ENCODE measurements at places on chromosomes 7 and 10.
A peak's percentile ranks its signal among the peaks of the same experiment; 100 is the strongest.

DNA sequence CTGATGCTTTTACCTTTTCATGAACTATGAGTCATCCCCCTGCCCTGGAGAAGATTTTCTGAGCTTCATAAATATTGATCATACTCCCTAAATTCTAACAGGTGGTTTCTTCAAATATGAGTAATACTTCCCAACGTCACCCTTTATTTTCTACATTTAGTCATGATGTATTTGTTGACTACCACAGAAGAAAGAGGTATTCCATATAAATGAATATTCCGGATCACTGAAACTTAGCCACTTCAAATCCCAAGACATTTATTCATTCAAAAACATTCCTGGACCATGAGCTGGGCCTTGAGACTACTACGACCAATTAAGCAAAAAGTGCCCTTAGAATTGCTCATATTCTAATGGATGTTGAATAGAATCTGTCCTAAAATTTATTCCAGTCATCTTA, 395.8 kb upstream of the NPVF start:
- no peak for DNase-seq

DNA sequence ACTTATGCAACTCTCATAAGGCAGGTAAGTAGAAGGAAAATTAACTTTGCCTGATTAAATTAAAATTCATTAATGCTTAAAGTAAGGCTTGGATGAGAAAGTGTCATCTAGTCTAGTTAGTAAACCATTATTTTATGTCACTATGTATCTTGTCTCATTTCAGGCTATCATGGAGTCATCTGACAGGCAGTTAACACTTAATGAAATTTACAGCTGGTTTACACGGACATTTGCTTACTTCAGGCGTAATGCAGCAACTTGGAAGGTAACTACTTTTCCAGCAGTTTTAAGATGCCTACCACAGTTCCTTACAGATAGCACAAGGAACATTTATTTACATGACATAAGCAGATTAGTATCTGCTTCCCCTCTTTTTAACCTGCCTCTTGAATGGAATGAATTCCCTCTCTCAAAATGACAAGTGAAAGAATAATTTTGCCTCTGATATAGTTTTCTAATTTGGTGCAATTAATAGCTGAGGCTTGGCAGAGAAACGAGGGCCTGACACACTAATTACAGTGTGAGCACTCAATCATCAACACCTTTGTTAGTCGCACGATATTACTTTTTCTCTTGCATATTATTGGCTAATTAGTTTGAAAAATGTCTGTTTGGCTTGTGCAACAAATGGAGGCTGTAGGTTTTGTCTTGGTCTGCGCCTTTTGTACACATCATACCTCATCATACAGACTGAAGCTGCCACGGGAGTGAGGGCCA, 245.0 kb downstream of the FOXP2 start:
- no peak for DNase-seq

DNA sequence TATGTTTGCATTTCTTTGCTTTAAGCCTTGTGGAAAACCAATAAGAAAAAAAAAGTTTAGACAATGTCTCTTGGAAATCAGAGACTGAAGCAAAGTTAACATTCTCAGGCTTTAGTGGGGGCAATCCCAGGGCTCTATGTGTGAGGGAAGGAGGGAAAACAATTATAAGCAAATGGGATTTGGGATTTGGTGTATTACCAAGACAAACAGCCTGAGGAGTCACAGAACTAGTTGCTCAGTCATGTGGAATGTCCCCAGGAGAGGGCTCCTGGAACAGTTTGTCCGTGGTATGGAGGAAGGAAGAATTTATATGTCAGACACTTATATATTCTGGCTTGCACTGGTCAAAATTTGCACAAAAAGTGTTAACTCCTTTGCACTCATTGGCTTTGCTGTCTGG, 562.9 kb upstream of the TPK1 start:
- DNase-seq: no peak

- DNase-seq: peak; percentile 29
Observed at GRCh38 chr7:28292834-28293526, 112.4 kb upstream of the JAZF1 start.

- DNase-seq: no peak
Observed at GRCh38 chr7:13988731-13989125, 738 bp downstream of the ETV1 start.

GRCh38 chr10:132605390-132605789, 67.8 kb downstream of the INPP5A start:
- DNase-seq: no peak

DNA sequence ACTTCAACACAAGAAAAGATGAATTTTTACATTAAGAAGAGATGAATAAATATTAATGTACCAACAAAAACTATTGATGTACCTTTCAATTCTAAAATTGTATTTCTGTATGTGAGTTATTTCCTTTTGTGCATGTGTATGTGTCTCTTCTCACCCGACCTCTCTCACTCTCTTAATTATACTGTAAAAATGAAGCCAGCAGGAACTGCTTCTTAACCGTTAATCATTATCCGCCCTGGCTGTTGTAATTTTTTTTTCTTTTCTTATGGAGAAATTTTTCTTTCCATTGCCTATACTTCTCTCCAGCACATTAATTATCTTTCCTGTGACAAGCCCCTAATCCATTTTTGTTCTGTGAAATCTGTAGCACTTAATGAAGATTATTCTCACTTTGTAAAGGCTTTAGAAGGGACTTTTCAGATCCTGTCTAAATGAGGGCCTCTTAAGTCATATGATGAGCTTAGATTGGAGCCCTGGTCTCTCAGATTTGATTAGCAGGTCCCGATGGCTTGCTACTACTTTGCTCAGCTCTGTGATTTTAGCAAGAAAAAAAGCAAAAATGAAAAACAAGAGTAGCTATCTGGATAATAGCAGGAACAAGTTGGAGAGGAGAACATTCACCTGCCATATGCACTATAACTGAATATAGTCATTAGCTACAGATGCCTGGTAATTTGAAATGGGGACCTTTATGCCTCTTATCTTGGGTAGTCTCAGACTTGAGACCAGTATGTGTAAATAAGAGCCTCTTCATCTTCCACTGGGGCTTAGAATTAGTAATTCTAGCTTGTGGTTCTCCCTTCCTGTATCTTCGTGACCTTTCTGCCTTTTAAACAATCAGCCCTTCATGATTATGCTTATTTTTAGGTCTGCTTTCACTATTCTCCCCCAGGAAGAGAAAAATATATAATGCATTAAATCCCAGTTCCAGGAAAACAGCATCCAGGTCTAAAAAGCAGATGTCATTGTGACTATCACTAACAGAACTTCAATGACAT, 80.0 kb upstream of the COL1A2 start:
- DNase-seq: no peak

DNA sequence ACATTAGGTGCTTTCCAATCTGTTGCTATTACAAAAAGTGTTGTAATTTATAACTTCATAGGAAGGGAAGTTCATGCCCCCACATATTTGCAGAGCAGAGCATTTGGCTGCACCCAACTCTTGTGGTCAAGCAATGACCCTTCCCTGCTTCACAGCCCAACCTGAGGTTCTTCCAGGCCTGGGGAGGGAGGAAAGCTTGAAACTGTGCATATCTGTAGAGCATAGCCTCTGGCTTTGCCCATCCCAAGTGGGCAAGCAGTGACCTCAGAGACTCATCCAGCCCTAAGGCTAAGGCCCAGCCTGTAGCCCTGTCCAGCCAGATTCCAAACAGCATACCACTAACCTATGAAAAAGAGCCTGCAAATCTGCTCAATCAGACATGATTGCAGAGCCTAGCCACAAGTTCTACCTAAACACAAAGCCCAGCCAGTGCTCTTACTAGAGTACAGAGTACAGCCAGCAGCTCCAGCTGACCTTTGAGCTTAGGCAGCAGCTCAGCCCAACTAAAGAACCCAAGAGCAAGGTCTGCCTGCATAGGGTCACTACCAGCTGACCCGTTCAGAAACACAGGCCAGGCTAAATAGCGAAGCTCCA, 14.4 kb upstream of the GSTK1 start:
- DNase-seq: no peak

- no peak for DNase-seq
Observed at GRCh38 chr10:74500026-74500704, 326.2 kb upstream of the KAT6B start.

GRCh38 chr7:134546955-134547354, 2.0 kb upstream of the AKR1B15 start:
- no peak for DNase-seq

DNA sequence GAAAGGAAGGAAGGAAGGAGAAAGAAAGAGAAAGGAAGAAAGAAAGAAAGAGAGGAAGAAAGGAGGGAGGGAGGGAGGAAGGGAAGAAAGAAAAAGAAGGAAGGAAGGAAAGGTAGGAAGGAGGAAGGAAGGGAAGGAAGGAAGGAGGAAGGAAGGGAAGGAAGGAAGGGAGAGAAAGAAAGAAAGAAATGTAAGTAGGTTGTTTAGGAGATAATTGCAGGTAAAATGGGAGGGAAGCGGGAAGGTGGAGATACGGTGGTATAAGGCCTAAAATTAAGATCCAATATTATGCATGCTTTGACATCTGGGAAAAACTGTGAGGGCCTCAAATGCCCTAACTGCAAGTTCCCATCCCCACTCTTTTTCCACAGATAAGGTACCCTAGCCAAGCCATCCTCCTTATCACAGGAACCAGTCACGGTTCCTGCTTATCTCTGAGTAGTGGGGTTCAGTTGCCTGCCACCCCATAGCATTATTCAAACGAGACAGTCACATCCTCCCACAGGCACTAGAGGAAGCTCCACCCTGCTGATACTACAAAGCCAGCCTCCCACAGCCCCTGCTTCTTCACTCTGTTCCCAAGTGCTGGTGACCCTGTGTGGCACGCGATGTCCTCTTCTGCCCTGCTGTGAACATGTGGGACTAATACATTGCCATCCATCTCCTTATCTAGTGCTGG, 28.7 kb downstream of the ST8SIA6 start:
- DNase-seq: peak; percentile 10

GRCh38 chr7:140017543-140017942, 45.2 kb downstream of the PARP12 start:
- no peak for DNase-seq

DNA sequence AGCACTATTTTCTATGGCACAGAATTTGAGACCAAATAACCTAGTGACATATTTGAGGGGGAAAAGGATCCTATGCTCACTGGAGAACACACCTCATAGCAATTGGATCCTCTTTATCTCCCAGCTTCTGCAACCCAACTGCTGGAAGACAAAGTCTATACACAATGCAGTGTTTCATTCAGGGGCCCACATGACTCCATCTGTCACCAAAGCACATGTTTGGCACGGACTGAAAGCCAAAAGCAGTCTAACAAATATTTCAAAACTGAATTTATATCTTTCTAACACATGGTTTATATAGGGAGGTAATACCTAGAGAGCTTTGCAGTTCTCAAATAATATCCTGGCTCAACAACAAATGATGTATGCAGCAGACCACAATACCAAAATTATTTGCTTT, 39.2 kb downstream of the ADAM12 start:
- no peak for DNase-seq
